Tibial nerve (tissue), 4 donors: ENCODE measurements at places on chromosomes 6 and 20.

DNA sequence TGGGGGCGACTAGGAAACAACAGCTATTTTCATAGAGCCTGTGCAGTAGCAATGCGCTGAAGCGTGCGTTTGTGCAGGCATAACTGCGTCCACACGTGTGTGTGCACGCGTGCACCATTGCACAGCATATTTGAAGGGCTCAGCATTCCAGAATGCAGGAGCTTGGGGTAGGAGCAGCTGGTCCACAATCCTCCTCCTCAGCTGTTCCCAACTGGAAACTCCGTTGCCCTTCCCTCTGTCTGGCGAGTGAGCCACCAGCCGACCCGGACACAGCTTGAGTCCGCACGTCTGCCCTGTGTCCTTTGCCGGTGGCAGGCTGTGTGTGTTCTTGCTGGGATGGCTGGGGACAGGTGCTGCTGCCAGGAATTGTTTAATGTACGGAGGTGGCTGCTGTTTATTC is 110.2 kb downstream of the SASH1 start:
- no peak for DNase-seq

GRCh38 chr6:41940759-41941279 is 789 bp downstream of the CCND3 start:
- DNase-seq = no peak

DNA sequence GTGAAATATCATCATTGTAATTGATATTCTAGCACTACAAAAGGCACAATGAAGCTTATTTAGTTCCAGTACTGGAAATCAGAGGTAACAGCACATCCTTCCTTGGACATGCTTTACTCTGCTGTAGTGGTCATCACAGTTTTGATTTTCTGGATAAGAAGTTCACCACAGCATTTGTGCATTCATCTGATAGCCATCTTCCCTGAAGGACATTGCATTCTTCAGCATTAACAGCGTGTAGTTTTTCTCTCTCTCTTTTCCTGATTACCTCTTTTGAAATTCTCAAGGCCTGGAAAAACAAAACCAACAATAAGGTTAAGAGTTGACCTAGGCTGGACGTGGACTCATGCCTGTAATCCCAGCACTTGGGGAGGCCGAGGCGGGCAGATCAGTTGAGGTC is 19.6 kb downstream of the ECI2 start:
- no peak for DNase-seq

DNA sequence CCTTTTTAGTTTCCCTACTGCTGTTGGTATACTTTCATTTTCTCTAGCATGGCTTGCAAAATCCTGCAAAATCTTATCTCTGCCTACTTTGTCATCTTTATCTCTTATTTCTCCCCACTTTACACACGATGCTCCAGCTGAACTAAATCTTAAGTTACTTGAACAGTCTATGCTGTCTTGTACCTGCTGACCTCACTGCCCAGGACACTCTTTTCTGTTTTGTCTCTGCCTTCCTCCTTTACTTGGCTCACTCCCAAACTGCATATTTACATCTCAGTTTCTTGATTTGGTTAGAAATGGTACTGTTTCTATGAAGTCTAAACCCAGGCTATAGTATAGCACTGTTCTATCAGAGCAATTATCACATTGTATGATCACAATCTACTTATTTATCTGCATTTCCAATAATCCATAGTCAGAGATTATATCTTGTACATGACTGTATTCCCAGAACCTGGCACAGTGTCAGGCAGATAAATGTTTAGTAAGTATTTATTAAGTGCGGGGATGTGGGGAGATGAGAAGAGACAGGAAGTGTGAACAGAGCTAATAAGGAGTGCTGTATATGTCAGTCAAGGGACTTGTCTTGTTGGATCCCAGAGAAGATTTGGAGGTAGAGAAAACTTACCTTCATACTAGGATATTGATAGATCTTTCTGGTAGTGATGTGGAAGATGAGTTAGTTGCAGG is 57.6 kb downstream of the ADGRG6 start:
- no peak for DNase-seq

- no peak for DNase-seq
Observed at GRCh38 chr6:111057074-111057752, 30.1 kb upstream of the SLC16A10 start.

DNA sequence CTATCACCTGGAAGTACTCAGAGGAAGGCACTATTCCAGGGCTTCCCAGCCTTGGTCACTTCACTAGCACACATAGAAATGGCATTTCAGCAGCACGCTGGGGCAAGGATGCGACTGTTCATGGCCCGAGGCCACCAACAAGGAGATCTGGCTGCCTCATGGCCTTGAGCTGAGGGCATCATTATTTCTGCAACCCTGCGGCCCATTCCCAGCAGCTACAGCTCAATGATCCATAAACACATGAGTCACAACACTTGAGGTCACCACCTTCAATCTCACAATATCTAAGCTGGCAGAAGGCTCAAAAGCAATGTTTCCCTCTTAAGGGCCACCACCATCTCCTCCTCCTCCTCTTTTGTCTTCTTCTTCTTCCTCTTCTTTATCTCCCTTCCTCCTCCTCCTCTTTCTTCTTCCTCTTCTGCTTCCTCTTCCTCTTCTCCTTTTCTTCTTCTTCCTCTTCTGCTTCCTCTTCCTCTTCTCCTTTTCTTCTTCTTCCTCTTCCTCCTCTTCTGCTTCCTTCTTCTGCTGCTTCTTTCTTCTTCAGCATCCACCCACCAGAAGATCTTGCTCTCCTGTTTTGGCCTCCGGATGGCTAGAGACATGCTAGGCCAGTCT is 382.9 kb upstream of the CNR1 start:
- no peak for DNase-seq

- DNase-seq = peak; percentile 96
Observed at GRCh38 chr20:3795511-3796468, at the start of gene CDC25B. Gene CDC25B (plus strand): TSS chr20:3796310. CDS start chr20:3796532, 222 bp downstream.

DNA sequence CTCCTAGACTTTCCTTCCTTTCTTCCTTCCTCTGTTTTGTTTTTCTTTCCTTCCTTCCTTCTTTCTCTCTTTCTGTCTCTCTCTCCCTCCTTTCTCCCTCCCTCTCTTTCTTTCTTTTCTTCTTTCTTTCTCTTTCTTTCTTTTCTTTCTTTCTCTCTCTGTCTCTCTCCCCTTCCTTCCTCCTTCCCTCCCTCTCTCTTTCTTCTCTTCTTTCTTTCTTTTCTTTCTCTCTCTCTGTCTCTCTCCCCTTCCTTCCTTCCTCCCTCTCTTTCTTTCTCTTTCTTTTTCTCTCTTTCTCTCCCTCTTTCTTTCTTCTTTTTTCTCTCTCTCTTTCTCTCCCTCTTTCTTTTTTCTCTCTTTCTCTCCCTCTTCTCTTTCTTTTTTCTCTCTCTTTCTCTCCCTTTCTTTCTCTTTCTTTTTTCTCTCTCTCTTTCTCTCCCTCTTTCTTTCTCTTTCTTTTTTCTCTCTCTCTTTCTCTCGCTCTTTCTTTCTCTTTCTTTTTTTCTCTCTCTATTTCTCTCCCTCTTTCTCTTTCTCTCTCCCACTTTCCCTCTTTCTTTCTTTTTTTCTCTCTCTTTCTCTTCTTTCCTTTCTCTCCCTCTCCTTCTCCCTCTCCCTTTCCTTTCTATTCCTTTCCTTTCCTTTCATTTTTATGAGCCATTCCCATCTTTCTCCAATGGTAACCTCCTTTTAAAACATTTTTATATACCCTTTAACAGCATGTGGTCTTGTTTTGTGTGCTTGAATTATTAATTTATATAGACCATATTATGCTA is 2.3 kb downstream of the TINAG start:
- DNase-seq = no peak

DNA sequence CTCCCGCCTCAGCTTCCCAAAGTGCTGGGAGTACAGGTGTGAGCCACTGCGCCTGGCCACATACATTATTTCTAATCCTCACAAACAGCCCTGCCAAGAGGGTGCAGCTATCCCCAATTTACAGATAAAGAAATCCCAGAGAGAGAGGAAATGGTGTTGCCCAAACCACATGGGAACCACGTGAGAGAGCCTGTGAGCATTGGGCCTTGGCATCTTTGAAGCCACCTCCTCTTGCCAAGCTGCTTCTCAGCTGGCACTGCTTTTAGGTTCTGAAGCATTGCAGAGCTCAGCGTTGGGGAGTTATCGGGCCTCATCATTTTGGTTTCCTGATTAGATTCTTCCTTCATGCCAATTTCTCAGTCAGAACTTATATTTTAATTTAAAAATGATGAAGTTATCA is 80.3 kb downstream of the CTNNBL1 start:
- DNase-seq = no peak

- DNase-seq = no peak
Observed at GRCh38 chr6:43828711-43829110, 58.7 kb downstream of the VEGFA start.

DNA sequence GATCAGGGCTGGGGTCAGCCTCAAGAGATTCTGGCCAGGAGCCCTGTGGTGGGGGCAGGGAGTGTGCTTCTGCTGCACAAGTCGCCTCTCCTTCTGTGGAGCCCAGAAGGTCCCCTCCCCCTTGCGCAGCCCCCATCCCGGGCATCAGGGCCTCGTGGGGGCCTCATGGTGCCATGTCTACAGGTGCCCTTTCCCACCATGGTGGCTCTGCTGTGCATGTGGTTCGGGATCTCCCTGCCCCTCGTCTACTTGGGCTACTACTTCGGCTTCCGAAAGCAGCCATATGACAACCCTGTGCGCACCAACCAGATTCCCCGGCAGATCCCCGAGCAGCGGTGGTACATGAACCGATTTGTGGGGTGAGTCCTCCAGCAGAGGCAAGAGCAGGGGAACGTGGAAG is 48.1 kb downstream of the TM9SF4 start:
- DNase-seq = no peak

DNA sequence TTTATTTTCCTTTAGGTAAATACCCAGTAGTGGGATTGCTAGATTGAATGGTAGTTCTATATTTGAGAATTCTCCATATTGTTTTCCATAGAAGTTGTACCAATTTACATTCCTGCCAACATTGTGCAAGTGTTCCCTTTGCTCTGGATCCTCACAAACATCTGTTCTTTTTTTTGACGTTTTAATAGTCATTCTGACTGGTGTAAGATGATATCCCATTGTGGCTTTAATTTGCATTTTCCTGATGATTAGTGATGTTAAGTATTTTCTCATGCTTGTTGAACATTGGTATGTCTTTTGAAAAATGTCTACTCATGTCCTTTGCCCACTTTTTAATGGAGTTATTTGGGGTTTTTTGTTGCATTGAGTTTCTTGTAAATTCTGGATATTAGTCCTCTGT is 85.6 kb downstream of the UBE3D start:
- no peak for DNase-seq

DNA sequence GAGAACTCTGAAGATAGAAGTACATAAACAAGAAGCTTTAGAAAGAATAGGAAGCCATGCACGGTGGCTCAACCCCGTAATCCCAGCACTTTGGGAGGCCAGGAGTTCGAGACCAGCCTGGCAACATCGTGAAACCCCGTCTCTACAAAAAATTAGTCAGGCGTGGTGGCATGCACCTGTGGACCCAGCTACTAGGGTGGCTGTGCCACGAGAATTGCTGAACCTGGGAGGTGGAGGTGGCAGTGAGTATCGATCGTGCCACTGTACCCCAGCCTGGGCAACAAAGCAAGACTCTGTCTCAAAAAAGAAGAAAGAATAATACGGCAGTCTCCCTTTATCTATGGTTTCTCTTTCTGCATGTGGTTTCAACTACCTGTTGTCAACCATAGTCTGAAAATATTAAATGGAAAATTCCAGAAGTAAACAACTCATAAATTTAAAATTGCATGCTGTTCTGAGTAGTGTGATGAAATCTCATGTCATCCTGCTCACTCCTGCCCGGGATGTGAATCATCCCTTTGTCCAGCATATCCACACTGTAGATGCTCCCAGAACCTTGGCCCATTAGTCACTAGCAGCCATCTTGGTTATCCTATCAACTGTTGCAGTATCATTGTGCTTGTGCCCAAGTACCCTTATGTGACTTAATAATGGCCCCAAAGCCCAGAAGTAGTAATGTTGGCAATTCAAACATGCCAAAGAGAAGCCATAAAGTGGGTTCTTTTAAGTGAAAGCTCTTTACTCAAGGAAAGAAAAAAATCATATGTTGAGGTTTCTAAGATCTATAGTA is 22.1 kb downstream of the DEK start:
- DNase-seq = no peak

- DNase-seq = no peak
Observed at GRCh38 chr20:63322933-63323273, 29.9 kb downstream of the COL20A1 start.

DNA sequence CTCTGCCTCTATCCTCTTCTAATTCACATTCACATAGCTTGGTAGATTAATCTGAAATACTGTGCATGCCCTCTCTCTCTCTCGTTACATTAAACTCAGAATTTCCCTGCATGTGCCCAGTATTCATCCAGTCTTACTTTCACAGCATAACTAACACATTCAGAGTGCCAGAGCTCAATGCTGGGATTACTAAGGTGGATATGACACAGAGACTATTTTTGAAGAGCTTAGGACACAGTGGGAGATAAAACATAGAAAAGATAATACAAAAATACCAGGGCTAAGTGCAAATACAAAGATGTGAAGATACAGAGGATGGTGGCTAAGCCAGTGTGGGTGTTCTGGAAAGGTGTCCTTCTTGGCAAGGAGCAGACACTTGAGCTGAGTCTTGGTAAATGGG is 6.3 kb downstream of the SYNE1 start:
- DNase-seq = no peak

GRCh38 chr6:145147559-145147958 is 587.8 kb downstream of the EPM2A start:
- DNase-seq = no peak

DNA sequence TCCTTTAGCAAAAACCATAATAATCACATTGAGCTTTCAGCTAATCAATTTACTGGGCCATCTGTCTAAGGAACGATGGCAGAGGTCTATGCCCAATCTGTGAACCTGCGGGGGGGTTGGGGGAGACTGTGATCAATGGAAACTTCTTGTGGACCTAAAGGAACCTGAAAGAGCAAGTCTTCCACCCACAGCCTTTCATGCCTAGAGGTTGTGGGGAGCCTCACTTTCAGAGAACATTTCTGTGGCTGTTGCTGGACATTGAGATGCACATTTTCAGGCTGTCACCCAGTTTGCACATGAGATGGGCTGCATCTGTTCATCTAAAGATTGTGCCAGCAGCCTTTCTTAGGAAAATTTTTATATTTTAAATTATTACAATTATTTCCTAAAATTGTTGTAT is 310.0 kb upstream of the SPTLC3 start:
- DNase-seq = no peak

DNA sequence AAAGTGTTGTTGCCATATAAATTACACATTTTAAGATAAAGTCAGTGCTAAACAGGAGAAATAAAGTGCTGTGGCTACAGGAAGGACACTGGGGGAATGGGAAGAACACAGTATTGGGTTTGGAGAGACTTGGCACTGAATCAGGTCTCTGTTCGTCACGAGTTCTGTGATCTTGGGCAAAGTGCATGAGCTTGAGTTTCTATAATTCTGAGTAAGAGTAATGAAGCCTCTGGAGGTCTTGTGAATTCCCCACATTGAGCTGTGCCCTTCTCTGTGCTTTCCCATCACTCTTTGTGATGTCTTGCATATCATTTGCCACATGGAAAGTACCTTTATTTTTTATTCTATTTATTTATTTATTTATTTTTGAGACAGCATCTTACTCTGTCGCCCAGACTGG is 16.8 kb upstream of the EEF1A1 start:
- no peak for DNase-seq

GRCh38 chr20:37540001-37540400 is 12.3 kb upstream of the BLCAP start:
- DNase-seq = no peak
